Astrocyte of the spinal cord (primary cell): ENCODE measurements at places on chromosomes 5 and 9.

- DNase-seq = no peak
Observed at GRCh38 chr5:73405691-73406090, 42.9 kb downstream of the FOXD1 start.

DNA sequence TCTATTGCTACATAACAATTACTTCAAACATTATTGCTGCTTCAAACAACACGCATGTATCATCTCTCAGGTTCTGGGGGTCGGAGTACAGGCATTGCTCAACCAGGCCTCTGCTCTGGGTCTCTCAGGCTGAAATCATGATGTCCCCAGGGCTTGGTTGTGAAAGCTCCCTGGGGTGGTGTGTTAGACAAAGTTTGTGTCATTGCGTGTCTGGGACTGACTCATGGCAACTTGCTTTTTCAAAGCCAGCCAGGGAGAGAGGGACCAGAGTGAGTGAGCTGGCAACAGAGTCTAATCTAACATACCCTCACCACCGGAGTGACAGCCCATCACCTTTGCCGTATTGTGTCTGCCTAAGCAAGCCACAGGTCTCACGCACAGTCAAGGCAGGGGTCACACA lies 259.2 kb upstream of the NFIL3 start:
- DNase-seq = no peak

GRCh38 chr5:179994583-179995323 lies 76.8 kb downstream of the RNF130 start:
- DNase-seq = no peak

GRCh38 chr5:145245354-145245753 lies 589.8 kb downstream of the PRELID2 start:
- no peak for DNase-seq

- no peak for DNase-seq
Observed at GRCh38 chr5:15835514-15835913, 335.5 kb downstream of the FBXL7 start.

- peak; percentile 95 for DNase-seq
Observed at GRCh38 chr9:133133681-133134387, 12.8 kb upstream of the RALGDS start.

DNA sequence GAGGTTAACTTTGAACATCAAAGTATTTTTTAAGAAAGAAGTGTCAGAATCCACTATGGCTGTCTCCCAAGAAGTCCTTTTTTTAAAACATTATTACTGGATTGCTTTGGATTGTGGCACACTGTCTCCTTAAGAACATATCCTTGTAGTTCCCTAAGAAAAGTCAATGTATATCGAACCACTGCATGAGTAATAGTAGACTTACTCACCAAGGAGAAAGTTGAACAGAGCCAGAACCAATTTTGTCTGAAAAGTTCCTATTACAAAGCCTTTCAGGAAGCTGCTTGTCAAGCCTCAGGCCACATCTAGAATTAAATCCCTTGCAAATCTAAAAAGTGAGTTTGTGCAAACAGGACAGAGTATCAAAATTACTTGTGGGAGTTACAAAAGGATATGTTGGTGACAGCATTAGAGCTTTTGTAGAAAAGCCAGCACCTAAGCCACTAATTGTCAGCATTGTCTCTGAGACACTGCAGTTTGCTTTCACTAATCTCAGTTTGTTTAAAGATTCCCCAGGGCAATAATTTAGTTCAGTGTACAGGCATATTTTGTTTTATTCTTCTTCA lies 195.4 kb downstream of the MPDZ start:
- DNase-seq = peak; percentile 70

GRCh38 chr5:155616779-155617392 lies 603.3 kb downstream of the KIF4B start:
- DNase-seq = no peak

DNA sequence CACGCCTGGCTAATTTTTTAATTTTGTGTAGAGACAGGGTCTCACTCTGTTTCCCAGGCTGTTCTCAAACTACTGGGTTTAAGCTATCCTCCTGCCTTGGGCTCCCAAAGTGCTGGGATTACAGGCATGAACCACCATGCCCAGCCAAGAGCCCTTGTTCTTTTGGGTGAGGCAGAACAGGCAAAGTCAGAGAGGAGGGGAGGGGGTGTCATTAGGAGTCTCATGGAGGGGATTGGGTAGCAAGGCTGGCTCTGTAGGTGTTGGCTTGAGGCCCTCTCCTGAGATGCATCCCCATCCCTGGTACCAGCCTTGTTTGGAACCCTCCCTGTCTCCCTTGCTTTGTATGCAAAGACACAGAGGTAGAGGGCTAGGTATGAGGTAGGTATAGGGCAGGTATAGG lies 24.1 kb downstream of the GSN start:
- DNase-seq = no peak

DNA sequence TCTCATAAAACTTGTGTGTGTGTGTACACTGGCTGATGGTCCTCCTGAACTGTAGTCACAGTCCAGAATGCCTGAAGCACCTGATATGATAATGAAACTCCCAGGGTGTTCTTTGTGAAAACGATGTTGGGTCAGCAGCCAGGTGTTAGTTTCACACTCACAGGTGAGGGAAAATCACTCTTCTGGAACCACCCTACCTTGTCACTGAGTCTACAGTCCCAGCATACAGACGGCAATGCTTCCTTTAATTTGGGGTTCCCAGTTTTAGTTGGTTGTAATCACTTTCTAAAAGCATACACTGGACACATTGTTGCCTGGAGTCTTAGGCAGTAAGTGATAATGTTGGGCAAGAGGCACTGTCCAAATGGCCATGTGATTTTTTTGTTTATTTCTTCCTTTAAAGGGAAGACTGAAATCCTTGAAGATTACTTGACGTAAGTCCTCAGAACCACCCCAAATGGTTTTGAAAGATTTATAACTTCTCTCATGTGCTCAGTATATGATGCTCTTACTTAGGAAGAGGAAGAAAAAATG lies 18.2 kb upstream of the MGAT1 start:
- no peak for DNase-seq

- no peak for DNase-seq
Observed at GRCh38 chr5:3414371-3414770, 181.3 kb upstream of the IRX1 start.

- no peak for DNase-seq
Observed at GRCh38 chr9:105305856-105306255, 61.4 kb downstream of the SLC44A1 start.

DNA sequence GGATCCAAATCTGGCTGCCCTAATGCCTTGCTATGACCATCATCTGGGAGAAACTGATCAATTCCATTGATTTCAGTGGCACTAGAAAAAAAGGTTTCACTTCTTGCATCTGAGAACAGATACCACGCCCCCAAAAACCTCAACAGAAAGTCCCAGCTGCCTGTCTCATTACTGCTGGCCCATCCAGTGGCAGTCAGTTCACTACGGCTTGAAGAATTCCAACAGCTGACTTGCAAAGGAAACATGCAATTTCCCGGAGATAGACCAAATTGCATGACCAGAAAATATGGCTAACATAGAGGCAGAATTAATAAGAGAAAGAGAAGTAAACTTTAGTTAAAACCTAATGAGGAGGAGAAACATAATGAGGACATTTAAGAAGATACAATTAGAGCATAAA lies 48.6 kb downstream of the UGCG start:
- peak; percentile 46 for DNase-seq

- no peak for DNase-seq
Observed at GRCh38 chr5:140253985-140254384, 48.9 kb downstream of the PFDN1 start.

DNA sequence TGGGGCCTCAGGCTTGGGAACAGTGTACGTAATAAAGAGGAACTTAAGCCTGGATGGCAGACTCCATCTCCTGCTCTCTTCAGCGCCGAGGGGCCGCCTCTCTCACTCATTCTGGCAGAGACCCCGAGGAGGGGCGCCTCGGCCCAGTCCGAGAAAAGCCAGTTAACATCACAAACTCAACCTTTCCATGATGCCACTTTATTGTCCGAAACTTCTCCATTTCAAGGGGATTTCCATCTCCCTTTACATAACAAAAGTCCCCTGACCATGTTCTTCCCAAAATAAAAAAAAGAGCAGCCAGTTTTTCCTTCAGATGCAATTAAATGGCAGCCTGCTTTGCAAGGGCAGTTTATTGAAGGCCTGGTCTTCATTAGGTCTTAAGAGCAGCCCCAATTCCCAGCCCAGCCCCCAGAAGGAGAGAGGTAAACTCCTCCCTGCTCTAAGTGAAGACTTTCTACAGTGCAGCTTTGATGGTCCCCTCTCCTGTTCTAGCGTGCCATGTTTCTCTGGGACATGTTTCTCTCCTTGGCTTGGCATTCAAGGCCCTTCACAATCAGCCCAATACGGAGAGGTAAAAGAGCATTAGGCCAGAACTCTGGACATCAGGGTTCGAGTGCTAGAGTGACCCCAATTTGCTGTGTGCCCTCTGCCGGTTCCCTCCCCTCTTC lies 19.5 kb upstream of the RAB14 start:
- DNase-seq = no peak

GRCh38 chr9:90613502-90613901 lies 29.1 kb downstream of the DIRAS2 start:
- no peak for DNase-seq

- DNase-seq = no peak
Observed at GRCh38 chr5:169474226-169474625, 109.3 kb upstream of the SPDL1 start.

DNA sequence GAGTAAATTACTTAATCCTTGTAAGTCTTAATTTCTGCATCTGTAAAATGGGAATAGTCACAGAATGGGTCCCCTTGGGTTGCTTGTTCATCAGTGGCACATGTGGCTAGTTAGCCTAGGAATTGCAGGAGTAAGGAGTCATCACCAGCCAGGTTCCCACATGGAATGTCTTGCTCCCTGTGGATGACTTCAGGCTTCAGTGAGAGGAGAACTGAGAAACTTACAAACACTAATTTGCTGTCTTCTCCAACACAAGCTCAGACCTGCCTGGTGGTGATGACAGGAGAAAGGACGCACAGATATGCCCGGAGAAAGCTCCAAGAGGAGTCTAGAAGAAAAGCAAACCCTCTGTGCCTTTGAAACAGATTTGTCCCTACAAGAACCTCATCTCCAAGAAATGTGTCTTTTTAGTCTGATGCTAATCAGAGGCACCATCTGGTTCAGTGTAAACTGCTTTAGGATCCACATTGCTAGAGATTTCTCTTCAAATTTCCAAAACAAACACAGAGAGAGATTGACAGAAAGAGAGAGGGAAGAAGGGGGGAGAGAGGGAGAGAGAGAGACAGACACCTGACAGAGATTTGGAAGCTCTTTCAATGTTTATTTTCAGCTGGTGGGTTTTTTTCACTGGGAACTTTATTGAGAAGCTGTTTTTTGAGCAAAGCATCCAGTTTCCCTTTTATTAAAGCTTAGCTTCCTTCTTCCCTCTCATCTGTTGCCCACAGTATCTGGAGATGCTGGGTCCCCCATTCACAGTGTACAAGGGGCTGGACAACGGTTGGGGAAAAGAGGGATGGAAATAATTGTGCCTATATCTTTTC lies 128.3 kb downstream of the DOCK2 start:
- DNase-seq = no peak

DNA sequence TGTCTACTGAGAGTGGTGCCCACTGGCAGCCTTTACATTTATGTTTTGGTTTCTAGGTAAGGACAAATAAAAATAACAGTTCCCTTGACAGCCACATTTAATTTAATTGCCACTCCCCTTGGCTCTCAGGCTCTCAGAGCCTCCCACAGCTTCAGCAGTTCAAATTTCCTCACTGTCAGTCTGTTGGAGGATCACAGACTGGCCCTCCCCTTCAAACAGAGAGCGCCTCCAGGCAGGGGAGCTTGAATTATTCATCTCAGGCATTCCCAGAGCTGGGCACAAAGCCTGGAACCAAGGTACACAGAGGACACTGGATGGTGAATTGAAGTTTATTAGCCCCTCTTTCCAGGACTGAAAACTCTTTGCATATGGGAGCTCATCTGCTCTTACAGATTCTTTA lies 407.7 kb downstream of the SPOCK1 start:
- DNase-seq = peak; percentile 5

DNA sequence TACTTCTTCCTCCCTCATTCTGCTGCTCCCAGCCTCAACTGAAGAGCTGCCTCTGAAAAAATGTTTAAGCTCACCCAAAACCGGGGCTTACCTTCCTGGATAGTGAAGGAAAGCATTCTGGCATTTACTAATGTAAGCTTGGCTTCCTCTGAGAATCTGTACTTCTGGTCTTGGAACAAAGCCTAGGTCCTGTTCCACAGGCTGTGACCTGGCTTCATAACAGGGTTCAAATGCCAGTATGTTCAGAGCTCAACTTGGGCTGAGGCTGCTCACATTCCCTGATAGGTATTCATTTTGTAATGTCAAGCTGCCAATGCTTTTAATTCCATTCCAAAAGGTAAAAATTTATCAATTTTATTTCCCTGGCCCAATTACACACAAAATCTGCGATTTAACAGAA lies 411.7 kb upstream of the KCNN2 start:
- DNase-seq = no peak

- DNase-seq = no peak
Observed at GRCh38 chr9:4716163-4716562, 24.8 kb downstream of the AK3 start.

- DNase-seq = no peak
Observed at GRCh38 chr5:128586848-128587247, 48.8 kb upstream of the FBN2 start.

DNA sequence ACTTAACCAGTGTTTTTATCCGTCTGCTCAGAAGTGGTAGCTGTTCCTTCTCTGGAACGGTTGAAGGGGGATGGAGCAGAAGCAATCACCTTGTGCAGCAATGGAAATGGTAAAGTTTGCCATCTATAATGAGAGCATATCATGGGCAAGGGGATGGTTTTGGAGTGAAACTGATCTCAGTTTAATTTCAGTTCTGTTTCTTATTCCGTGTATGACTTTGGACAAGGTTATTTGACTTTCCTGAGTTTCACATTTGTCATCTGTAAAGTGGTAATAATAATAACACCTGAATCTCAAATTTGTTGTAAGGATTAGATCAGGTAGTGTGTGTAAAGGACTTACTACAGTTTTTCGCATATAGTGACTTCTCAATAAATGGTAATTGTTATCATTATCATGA lies 106.1 kb downstream of the PCSK1 start:
- no peak for DNase-seq

DNA sequence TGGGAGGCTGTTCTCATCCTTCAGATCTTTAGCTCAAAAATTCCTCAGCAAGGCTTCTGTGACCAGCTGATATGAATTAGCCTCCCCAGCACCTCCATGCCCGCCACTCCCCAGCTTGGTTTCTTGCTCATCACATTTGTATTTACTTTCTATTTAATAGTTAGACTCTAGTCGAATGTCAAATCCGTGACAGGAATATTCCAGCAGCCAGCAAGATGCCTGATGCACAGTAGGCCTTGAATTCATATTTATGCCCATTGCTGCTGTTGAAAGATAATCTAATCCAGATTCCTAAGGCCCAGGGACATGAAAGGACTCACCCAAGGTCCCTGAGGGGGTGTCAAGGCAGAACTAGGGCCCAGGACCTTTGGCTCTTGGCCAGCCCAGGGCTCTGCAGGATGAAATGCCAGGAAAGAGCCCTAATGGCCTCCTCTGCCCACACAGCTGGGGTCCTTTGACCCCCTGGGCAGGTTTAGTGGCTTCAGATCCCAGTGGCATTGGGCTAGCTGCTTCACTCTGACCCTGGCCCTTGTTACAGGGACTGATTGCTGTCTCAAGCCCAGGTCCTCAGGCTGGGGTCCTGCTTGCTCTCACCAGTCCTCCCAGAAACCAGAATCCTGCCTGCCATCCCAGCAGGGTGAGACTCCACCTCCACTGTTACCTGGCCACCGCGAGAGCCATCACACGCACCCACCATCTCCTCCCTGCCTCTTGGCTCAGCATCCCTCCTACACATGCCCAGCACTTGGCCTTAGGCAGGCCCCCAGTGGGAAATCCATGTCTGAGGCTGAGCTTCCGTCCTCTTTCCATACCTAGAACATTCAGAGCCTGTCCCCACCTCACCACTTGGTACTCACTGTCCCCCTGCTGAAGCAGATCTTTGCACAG lies 7.3 kb downstream of the CSF1R start:
- DNase-seq = no peak

- no peak for DNase-seq
Observed at GRCh38 chr5:54298947-54299346, 11.4 kb downstream of the ARL15 start.
